ENCODE measurements at places on chromosomes 7 and 10.

DNA sequence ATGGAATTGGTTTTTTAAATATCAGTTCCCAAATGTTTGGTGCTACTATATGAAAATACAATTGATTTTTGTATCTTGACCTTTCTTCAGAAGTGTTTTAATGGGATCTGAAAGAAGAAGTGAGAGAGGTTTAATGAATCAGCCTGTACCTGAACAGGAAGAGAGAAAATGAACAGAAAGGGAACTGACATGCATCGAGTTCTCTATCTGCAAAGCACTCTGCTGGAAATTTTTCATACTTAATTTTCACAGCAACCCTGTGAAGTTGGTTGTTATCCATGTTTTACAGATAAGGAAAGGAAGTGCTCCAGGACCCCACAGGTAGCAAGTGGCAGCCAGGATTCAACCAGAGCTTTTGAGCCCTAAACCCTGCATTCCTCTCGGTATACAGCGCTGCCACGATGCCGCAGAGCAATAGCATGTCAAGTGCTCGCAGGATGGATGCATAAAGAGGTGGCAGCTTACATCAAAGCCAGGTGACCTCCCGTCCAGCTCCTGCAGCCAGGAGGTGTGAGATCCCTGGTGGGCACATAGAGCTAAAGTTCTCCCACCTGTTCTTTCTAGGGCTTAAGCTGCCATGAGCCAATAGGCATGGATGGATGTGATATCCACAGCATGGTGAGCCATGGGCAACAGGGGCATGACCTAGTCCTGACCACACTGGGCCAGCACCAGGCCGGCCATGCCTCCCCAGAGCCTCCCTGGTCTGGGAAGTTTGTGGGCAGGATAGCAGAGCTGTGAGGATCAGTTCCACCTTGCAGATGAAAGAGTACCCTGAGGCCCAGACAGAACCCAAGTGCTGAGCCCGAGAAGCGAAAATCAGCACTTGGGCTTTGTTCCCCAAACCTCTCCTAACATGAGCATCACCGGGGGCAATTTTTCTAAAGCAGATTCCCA is 57.2 kb downstream of the CALML3 start:
- no peak for DNase-seq

GRCh38 chr7:108046952-108047506 is 44.1 kb upstream of the LAMB1 start:
- no peak for DNase-seq

GRCh38 chr7:15816835-15817426 is 130.4 kb upstream of the MEOX2 start:
- no peak for DNase-seq

DNA sequence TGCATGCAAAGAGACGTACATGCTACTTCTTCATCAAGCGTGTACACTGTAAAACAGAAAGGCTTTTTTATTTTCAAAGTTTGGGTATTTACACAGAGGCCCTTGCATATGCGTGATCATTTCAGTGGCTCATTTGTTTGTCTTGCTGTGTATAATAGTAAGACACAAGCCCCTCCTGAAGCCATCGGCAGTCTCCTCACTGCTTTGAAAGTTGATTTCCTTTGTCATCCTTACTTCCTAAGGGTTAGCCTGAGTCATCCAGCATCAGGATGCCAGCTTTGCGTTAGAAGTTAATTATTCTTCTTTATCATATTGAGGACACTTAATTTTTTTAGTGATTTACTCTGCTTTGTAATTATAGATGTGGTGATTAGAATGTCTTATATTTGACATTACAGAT is 72.5 kb upstream of the CTBP2 start:
- no peak for DNase-seq

- no peak for DNase-seq
Measured at GRCh38 chr10:45558425-45558824, 114.1 kb downstream of the ZFAND4 start.

GRCh38 chr7:12064586-12065127 is 146.4 kb upstream of the TMEM106B start:
- DNase-seq, result no peak

- DNase-seq, result no peak
Measured at GRCh38 chr7:157279741-157280215, 57.0 kb upstream of the DNAJB6 start.

DNA sequence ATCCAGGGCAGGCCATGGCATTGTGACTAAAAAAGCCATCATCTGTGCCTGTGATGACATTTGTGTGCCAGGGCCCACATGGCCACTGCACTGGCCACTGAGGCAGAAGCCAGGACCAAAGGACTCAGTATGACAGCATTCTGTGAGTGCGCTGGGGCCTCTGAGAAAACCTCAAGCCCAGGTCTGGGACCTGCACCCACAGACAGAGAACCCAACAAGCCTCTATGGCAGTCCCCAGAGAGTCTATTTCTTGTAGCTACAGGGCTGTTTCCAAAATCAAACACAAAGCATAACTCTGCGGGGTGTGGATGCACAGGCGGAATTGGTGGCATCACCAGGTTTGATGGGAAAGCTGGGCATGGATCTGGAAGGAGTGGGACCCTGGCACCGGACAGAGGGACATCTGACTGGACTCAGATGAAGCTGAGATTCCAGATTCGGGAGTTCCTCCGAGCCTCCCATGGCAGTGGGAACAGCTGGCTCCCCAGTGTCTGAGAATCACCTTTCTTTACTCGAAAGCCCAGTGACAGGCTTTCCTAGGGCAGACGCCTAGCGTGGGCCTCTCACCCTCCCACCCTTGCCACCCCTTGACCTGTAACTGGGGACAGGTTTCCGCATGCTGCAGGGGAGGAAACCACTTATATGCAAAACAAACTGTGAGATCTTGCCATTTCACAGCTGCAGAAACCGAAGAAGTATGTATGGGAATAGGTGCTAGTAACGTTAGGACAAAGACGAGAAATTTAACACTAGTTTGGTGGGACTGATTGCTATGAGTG is 70.6 kb upstream of the RHEB start:
- DNase-seq, result no peak

- DNase-seq, result no peak
Measured at GRCh38 chr7:70457883-70458680, 673.9 kb upstream of the GALNT17 start.

DNA sequence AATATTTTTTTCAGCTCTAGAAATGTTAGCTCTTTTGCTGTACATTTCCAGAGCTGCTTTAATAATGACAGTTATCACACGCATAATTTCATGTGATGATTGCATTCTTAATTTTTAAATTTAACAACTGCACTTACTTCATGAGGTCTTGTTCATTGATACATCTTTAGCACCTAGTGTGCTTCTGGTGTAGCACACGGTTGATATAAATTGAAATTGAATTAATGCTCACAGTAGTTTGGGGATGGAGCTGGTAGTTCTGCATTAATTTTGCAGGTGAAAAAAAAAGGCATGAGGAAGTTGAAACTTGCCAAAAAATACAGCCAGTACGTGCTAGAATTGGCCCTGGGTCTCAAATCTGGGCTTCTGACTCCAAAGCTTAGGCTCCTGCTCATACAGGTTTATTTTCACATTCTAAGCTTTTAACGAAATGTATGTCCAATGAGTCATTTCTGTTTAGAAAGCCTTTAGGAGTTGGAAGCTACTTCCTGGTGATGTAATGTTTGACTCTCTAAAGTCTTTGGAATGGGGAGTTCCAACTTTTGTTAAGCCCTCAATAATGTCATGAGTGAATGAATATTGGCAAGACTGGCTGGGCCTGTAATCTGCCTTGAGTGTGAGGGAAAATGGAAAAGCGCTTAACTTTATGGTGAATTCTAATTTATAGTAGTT is 62.5 kb downstream of the DAGLB start:
- DNase-seq, result no peak

DNA sequence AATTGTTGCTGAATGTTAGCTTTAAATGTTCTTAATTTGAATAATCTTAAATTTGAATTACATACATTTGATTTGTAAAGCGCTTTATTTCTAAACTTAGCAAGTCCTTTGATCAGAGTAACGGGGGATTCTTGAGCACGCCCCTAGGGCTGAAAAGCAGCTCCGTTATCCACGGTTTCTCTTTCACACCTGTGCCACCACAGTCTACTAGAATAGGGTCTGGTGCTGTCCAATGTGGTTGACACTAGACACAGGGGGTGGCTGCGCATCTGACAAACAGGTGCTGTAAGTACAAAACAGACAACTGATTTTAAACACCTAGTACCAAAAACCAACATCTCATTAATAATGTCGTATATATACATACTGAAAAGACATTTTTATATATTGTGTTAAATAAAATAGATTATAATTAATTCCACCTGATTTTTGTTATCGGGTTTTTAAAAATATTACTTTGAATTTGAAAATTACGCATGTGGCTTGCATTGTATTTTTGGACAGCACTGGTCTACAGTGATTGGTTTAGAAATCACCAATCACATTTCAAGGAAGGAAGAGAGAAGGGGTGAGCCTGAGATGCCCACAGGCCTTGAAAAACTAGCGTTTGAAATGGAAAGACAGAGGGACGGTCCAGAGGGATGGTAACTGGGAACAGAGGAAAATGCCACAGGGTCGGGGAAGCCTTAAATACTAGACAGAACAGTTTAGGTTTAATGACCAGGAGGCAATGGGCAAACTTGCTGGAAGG is 7.3 kb downstream of the SEPHS1 start:
- no peak for DNase-seq

GRCh38 chr7:158837790-158838637 is 8.7 kb upstream of the ESYT2 start:
- no peak for DNase-seq

DNA sequence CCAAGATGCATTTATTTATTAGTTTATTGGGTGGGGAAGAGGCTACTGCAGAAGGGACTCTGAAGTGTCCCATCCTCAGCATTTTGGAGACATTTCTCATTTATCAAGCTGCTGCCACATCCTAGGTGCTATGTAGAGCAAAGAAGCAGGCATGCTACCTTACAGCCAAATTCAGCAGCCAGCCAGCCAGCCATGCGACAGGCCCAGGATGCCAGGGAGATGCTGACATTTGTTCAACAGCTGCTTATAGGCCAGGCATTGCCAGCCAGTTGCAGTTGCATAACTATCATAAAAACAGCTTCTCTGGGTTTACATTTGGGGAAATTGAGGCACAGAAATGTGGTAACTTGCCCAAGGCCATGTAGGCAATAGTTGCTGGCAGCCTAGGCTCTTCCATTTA is 2.3 kb downstream of the SLC29A3 start:
- no peak for DNase-seq

DNA sequence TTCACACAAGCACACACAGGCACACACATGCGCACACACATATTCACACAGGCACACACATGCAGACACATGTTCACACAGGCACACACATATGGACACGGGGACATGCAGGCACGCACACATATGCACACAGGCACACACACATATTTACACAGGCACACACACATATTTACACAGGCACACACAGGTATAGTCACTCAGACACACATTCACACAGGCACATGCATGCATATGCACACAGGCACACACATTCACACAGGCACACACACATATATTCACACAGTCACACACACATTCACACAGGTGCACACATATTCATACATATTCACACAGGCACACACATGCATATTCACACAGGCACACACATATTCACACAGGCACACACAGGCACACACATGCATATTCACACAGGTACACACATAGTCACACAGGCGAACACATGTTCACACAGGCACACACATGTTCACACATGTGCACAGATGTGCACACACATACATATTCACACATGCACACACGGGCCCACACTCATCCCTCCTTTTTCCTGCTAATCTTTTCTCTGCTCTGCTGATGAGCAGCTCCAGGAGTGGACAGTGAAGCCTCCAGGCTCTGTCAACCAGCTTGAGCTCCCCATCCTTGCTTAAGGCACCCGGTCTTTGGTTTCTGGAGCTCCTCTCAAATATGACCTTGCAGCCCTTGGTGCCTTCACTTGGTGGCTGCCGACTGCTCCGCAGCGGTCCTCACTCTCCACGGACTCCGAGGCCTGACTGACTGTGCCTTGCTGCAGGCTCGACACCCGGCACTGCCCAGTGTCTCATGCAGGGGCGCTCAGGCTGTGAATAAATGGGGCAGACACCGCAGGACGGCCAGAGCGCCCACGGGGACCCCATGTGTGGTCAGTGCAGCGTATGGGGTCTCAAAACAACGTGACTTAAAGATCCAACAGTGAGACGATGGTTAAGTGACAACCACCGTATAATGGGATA is 581.2 kb upstream of the MGMT start:
- no peak for DNase-seq

DNA sequence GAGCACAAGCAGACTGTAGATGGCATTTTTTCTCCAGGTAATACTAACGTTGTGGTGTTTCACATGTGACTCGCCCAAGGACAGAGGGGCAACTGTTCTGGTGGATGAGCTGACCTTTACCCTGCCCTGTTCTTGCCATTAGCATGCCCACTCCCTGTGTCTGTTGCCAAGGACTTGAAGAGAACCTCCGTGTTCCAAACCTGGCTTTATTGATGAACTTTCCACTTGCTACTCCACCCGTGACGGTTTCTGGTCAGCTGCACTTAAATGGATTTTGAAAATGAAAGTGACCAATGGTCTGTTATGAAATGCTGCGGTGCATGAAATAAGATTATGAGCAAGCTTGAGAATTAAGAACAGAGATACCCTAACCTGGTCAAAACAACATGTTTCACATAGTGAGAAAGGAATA is 30.4 kb downstream of the LRRC4 start:
- DNase-seq, result no peak

GRCh38 chr7:109179601-109180000 is 609.9 kb downstream of the DNAJB9 start:
- no peak for DNase-seq

DNA sequence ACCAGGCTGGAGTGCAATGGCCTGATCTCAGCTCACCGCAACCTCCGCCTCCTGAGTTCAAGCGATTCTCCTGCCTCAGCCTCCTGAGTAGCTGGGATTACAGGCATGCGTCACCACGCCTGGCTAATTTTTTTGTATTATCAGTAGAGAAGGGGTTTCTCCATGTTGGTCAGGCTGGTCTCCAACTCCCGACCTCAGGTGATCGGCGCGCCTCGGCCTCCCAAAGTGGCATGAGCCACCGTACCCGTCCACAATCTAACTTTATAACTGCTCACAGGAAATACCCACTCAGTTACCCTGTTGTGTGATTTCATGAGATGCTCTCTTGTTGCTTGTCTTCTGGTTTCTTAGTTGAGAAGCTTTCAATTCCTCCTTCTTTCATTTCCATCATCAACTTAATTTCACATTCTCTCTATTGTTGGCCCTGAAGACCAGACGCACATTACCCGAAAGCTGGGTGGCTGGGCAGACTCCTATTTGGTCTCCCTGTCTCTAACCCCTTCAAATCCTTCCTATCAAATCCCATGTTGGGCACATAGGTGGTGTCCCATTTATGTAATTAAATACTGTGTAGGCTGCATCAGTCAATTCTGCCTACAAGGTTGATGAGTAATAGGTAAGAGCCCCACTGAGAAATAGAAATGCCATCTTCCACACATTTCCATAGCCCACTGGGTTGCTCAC is 1.1 kb upstream of the GSTO2 start:
- no peak for DNase-seq

- DNase-seq, result no peak
Measured at GRCh38 chr10:124380256-124380995, 38.3 kb downstream of the OAT start.

DNA sequence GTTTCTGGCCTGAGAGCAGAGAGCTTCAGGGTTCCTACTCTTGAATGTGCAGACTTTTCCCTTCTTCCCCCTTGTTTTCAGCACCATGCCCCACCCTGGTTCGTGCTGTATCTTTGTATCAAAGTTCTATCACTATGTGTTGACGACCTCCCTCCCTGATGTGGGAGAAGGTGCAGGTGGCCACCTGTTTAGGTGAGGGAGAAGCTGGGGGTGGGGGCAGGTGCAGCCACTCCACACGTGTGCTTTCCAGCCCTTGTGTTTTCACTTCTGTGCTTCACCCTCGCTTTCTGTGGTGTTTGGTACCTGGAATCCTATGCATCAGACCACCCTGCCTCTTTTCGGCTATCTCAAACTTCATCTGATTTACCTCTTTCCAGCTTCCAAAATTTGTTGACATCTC is 19.6 kb upstream of the SUV39H2 start:
- no peak for DNase-seq
